Stimulated activated CD8-positive, alpha-beta memory T cell treated with anti-CD3 and anti-CD28 coated beads, Interleukin-7, amount 100 ng/mL, for 1 hour (primary cell): ENCODE measurements at places on chromosomes 7 and 10.

GRCh38 chr10:23399701-23400144, 39.2 kb upstream of the OTUD1 start:
- DNase-seq: no peak

- no peak for DNase-seq
Observed at GRCh38 chr10:2658780-2659179, 408.6 kb upstream of the PFKP start.

DNA sequence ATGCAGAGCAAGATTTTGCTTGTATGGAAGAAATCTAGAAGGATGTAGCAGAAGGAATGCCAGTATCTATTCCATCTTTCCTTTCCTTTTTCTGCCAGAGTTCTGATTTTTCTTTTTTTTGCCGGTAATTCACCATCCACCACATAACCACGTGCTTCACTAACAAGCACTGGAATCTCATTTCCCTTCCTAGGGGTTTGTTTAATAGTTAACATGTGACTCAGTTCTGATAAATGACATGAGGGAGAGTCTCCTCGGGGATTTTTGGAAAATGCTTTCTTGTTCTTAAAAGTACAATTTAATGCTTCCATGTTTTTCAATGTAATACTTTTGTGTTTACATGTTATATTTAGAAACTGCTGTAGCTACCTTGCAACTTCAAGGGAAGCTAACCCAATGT, 590.2 kb downstream of the SH2D4B start:
- no peak for DNase-seq

DNA sequence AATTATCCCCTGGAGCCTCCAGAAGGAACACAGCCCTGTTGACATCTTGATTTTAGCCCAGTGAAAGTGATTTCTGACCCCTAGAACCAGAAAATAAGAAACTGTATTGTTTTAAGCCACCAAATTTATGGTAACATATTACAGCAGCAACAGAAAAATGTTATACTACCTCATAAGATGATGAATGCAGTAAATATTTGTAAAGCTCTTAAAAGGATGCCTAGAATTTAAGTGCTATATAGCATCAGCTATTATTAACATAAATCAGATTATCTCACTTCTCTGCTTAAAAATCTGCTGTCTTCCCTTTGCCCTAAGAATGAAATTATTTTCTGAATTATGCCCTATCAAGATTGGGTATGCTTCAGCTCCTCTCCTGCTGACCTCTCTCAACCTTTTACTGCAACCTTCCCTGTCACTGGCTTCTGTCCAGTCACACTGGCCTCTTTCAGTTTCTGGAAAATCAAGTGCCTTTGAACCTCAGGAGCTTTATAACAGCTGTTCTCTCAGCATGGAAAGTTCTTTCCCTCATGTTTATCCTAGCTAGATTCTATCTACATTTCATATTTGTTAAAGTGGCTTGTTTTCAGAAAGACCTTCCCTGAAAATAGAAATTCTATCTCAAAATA, 78.9 kb downstream of the GPR37 start:
- DNase-seq: no peak

DNA sequence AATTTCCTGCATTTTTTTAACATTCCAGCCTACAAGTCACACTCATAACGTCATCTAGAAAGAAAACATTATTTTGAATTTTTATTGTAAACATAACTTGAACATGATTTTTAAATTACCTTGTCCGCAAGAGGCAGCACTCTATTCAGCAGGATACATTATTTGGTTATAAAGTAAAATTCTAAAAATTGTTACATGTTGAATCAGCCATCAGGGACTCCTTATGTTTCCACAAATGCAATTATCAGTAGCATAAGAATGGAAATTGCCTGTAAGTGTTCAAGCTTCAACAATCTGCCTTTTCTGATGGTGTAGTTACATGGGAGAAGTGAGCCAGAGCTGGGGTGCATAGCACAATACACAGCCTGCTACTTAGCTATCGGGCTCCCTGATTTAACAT, 97.5 kb downstream of the ZNF365 start:
- DNase-seq: no peak

DNA sequence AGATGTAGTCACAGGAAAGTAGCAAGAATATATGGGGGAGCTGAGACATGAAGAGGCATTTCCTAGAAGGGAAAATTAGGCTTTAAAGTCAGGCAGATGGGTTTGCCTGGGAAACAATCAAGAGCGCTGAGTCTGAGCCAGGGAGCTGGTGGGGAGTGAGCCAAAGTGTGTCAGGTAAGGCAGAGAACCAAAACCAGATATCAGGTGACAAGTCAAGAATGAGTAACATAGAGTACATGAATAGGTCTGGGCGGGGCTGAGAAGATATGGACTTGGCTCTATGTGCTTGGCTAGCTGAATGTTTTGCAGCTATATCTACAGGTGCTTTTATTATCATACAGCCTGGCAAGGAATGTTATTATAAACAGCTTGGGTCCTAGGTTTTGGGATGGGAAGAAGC, 49.3 kb downstream of the GPR141 start:
- DNase-seq: no peak

- DNase-seq: no peak
Observed at GRCh38 chr10:88421590-88421989, 161.5 kb downstream of the RNLS start.

- DNase-seq: no peak
Observed at GRCh38 chr7:115218076-115218475, 296.2 kb downstream of the MDFIC start.

- no peak for DNase-seq
Observed at GRCh38 chr7:30710669-30711068, 28.4 kb upstream of the CRHR2 start.

DNA sequence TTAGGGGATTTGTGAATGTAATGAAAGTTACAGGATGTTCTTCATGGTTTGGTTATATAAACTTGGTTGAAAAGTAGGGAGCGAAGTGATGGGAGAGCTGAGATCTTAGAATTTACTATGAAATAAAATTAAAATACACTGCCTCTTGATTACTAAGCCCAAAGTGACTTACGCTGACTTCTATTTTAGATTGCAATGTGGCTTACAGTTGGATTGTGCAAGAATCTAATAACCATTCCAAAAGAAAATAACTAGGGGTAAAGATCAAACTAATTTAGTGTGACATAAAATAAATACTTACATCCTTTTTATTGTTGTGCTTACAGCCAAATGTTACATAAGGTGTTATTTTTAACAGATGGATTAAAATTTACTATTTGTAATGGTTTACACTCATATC, 15.3 kb downstream of the WNT16 start:
- no peak for DNase-seq

DNA sequence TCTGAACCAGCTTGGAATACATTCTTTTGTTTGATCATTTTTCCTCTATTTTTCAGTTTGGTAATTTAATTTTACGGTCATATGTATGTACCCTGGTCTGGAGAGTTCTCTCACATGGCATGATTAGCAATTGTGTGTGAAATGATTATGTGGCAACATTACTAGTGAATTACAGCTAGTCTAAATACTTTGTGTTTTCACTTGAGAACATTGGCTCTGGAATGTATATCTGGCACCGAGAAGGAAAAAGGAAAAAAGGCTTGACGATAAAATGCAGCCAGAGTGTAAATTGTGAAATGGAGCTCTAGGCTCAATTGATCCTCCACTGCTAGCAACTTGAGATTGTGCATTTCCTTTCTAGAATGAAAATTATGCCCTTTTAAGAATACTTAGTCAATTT, 397.2 kb downstream of the EXOC4 start:
- DNase-seq: no peak

- DNase-seq: no peak
Observed at GRCh38 chr10:114208351-114208750, 29.2 kb downstream of the TDRD1 start.

- no peak for DNase-seq
Observed at GRCh38 chr7:105480931-105481330, 41.1 kb downstream of the PUS7 start.

GRCh38 chr7:140035400-140036223, 27.1 kb downstream of the PARP12 start:
- DNase-seq: no peak

GRCh38 chr10:132963430-132963960, 21.1 kb upstream of the CFAP46 start:
- DNase-seq: no peak

- no peak for DNase-seq
Observed at GRCh38 chr10:110794808-110795207, 76.9 kb upstream of the PDCD4 start.

DNA sequence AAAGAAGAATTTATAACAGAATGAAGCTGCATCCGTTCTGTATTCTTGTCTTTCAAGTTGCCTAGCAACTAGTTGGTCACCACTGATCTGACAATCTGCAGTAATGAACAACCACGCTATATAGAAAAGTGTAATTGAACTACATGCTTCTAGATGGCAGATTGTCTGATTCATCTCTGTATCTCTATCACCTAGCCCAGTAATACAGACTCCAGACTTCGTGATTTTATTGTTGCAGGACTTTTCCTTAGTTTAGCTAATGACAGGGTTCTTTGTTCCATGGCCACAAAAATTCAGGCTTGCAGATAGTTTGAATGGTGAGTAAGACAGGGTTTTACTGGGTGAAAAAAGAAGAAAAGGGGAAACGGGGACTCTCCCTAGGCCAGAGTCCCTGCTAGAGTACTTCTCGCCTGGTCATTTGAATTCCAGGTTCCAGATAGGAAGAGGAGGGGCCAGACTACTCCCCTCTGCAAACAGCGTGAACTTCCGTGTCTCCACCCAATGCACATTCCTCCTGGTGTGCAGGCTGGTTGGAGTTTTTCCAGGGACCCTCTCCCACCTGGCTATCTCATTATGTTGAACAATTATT, 45.9 kb downstream of the COL1A2 start:
- no peak for DNase-seq

- peak; percentile 48 for DNase-seq
Observed at GRCh38 chr10:6678211-6678803, 98.2 kb upstream of the PRKCQ start.

DNA sequence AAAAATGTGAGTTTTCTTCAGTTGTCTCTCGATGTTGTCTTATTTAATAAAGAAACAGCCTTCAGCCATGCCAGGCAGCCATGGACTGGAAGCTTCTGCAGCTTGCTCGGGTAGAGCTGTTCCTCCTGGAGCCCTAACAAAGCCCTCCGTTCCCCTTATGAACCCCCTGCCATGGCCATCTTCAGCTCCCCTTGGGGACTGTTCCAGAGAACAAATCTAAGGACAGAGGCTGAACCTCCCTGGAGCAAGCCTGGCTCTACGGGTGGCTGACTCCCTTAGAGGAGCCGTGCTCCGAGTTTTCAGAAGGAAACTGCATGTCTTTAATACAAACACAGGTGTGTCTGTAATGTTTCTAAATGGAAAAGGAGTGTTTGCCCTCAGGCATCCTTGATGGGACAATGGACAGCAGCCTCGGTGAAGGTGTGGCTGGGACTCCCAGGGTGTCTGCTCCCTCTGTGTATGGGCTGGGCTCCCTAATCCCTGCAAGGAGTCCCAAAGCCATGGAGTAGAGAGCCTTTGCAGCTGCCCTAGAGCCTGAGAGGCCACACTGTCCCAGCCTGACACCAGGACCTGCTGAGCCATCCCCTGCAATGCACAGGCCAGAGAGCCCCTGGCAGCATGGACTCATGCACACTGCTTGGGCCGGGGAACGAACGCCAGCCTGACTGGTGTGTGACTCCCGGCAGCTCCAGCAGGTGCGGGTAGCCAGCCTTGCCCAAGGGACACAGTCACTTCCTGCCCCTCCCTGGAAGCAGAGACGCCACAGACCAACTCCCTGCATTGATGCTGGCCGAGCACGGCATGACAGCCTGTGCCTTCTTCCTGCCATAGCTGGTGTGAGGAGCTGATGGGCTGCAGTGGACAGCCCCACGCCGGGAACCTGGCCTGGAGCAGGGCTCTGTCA, 381.8 kb downstream of the TCERG1L start:
- no peak for DNase-seq

- no peak for DNase-seq
Observed at GRCh38 chr7:73968487-73968886, 59.5 kb upstream of the ELN start.

- no peak for DNase-seq
Observed at GRCh38 chr7:27300421-27300820, 57.8 kb downstream of the EVX1 start.

DNA sequence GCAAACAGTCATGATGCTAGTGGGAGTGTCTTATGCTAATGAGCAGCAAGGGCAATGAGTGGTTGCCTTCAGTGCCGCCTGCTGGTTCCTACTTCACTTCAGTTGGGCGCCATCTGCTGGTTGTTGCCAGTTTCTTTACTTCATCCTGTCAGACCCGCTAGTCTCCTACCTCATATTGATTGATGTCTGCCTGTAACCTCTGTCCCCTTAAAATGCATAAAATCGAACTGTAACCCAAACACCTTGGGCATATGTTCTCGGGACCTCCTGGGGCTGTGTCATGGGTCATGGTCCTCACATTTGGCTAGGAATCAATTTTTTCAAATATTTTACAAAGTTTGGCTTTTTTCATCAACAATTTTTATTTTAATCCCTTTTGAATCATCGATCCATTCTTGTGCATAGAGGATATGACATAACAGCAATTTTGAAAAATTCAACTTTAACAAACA, 62.8 kb upstream of the C7orf33 start:
- DNase-seq: peak; percentile 29

DNA sequence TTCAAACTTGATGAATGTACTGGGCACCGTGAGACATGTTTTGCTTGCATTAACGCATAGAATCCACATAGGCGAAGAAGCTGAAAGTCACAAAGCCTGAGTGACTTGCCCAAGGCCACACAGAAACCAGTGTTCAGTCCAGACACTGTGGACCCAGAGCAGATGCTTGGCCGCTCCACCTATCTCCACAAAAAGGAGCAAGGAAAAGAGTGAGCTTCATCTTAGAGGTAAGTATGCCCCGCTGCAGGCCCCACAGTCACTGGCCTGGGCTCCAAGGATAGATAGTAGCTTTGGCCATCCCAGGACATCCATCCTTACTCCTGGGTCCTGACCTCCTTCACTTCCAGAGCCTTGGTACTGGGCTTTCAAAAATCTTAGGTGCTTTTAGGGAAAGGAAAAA, 60.1 kb upstream of the SAMD8 start:
- DNase-seq: no peak

- DNase-seq: no peak
Observed at GRCh38 chr7:81491573-81491972, 278.3 kb downstream of the HGF start.

DNA sequence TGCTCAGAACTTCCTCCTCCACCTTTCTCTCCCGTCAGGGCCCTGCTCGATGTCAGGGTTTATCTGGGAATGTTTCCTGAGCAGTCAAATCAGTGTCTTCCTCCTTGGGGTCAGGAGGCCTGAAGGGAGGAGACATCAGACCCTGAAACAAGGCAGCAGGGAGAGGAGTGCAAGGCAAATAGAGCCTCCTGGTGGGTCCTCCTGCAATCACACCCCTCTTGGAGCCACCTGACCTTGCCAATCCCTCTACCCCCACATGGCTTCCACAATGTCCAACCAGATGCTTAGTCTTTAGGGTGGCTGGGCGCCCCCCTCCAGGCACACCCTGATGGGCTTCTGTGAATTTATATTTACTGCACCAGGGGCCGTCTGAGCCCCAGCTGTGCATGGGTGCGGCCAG, 12.2 kb downstream of the GPR26 start:
- no peak for DNase-seq
